ENCODE measurements at places on chromosomes 11 and 22. TPM values are rescaled to one million over a fixed set of nuclear protein-coding genes. Genes with fewer than 3 reads are reported as not detected.

DNA sequence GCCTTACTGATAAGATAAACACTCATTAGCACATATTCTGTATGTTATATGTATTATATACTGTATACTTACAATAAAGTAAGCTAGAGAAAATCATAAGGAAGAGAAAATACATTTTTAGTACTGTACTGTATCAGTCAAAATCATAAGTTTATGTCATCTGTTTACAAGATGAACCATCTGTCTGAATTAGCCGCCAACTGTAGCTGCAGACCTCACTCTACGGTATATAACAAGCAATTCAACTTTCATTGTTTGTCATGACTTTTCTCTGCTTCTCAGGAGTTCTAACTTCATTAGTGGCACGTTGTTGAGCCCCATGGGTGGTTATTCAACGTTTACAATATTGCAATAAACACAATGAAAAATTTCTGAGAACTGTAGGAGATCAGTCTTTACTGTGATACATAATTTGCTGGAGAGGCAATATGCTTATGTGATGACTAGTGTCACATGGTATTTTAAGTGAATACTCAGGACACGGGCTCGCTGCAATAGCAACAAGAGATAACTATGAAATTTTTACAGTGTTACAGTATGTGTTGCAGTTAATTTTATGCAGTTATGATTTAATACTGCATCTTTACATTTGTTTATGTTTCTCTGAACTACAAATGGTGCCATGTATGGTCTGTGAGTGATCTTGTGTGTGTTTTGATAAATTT, 132.2 kb upstream of the CTSC start:
- DNase-seq: no peak

DNA sequence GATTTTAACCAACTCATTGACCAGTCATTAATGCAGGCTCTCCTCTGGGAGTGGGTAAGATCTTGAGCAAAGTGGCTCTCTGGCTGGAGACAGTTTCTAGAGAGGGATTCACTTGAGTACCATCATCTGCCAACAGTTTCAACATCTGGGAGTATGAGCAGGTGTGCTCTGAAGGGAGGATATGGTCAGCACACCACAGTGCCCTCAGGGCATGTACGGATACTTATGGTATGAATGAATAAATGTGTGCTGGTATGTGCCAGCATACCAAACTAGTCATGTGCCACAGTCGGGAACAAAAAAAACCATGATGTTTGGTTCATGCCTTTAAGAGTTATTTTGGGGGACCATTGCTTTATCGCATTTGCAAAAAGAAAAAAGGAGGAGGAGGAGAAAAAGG, 1197.5 kb upstream of the TENM4 start:
- DNase-seq: no peak

DNA sequence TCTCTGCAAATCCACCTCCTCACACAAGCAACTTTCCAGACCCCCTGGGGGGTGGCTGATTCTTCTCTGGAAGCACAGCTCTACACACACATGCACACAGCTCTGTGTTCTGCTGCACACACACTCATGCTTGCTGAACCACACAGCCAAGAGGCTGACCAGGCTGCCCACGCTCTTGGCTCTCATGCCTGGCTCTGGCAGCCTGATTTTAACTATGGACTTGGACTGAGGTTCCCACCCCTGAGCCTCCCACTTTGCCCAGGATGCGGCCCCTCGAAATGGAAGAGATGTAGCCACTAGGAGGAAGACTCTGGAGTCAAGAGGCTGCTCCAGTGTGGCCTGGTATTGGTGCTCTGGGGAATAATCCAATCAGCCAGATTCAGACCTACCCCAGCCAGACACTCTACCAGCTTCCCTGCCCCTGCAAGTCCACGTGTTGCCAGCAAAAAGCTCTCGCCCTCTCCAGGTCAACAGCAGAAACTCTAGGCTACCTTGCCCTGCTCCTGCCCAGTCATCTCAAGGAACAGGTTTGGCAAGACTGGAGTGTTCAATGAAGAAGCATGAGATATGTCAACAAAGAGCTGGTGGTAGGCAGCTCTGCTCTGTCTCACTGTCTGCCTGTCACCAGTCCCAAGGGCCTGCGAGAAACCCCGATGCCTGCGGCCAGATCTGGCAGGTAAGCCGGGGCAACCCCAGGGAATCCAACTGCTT, 8.8 kb upstream of the CASTOR1 start:
- DNase-seq: no peak

- no peak for DNase-seq
Observed at GRCh38 chr11:34348919-34349318, 8.9 kb downstream of the ABTB2 start.

DNA sequence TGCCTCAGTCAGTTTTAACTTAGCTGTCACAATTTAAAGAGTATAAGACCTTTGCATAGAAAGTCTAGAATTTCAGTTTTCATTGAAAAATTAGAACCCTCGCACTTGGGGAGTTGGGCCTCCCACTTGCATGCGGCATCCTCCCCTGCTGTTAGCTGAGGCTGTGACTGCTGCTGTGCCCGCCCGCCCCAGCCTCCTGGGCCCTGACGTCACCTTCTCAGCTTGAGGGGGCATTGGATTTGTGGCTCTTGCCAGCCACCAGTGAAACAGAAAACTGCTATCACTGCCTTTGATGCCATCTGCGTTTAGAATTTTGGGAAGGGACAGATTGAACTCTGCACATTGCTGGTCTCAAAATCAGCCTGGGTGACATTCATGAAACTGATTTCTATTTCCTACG, 108.7 kb downstream of the CTTN start:
- no peak for DNase-seq

Gene MIAT
- total RNA-seq: not detected

Measured in Caki2 (cell line).